LHCN-M2 (cell line): ENCODE measurements at places on chromosomes 3 and 15.

DNA sequence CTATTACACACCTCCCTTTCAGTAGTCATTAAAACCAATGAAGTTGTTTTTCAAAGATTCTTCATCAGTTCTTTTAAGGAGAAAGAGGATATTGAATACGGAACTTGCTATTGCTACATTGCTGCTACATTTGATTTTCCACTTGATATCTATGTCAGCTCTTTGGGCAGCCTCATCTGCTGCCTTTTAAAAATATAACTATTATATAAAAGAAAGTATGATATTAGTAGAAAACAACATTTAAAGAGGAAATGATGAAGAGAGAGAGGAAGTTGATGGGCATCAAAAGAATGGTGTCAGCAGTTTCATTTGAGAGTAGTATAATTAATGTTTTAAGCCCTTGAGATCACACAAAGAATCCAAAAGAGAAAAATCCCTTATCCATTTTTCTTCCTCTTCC lies 171.4 kb downstream of the NFKBIZ start:
- DNase-seq, result no peak

DNA sequence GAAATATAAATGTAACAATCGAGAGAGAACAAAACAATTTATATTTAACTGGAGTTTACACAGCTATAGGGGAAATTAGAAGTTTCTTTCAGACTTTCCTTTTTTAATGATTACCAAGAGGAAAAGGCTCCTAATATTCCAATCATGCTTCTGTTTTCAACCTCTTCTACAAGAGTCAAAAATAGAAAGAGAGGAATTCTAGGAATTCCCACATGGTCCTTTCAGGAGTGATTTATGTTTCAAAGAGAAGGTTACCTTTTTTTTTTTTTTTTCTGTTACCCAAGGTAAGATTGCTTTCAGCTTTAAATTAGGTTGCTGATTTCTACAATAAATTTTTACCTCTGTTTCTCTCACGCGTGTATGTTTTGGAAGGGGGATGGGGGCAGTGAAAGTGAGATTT lies 355.3 kb upstream of the DCBLD2 start:
- no peak for DNase-seq

DNA sequence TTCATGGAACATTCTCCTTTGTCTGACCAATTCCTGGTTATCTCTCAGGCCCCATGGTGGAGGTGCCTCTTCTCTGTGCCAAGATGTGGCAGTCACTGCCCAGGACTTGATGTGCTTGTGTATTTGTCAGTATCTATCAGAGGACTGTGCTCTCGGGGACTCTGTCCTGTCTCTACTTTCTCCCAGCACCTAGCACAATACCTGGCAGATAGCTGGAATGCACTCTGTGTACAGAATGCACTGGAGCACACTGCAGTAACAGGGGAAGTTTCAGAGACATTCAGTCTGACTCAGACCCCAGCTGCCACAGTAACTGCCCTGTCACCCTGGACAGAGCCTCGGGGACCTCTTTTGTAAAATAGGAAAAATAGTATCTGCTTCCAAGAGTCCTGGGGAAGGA lies 34.6 kb upstream of the SV2B start:
- no peak for DNase-seq

DNA sequence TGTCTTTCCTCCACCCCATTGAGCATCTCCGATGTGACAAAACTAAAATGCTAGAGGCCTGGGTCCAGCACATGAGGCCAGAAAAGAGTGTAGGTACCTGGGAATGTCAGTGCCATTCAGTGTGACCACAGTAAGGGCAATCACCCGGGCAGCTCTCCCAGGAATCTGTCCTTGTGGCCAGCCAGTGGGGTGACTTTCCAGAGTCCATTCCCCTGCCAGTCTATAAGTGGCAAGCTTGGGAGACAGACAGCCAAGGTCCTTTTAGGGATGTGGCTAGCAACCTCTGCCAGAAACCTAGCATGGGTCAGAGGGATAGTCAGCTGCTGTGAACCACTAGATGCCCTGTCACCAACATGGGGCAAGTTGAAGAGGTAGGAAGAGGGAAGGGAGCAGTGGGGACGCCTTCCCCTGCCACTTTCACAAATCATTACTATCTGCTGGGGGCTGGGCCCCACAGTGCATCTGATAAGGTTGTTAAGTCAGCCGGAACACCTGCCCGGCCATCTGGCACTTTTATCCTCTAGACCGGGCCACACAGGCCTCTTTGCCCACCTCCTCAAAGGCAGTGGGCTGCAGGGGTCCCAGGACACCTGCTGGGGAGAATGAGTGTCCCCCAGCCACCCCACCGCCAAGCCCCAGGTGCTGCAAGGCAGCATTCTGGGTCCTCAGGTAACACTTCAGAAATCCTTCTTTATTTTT lies 24.8 kb upstream of the DET1 start:
- no peak for DNase-seq

DNA sequence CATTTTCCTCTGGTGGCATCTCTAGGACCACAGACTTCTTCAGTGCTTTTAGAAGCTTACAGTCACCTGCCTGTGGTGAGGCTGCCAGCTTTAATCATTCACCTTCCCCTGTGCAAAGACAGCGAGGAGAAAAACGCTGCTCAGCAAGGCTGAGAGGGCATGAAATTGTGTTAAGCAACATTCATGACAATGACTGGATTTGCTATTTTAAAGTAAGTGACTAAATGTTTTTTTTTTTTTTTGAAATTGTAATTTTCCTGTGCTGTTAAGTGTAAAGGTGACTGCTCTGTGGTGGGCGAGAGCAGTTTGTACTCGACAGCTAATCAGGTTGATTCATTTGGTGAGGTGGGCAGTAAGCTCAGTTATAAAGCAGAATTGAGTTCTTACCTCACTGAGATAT lies 240.4 kb downstream of the NSUN3 start:
- DNase-seq, result no peak

DNA sequence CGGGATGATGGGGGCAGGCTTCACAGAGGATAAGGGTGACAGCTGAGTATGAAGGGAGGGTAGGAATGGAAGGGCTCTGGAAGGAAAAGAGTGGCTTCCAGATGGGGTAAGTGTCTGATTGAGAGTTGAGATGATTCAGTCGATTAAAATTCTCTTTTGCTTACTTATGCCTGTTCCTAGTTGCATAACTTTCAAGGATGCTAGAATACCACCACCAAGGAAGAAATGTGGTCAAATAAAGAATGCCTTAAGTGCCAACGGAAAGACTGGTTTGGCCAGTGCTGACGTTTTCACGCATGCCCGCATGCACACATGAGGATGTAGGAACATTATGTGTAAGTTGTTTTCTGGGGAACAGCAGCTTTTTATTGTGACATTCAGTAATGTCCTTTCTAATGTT lies 263.4 kb upstream of the WNT5A start:
- DNase-seq, result peak; percentile 96

GRCh38 chr3:51378065-51378464 lies 7.0 kb upstream of the MANF start:
- no peak for DNase-seq

GRCh38 chr3:129481766-129482332 lies 41.8 kb downstream of the IFT122 start:
- no peak for DNase-seq

GRCh38 chr15:39783244-39783820 lies 691 bp upstream of the FSIP1 start:
- DNase-seq, result no peak

- DNase-seq, result peak; percentile 16
Observed at GRCh38 chr3:48929358-48930035, 10.9 kb downstream of the ARIH2 start.

- DNase-seq, result no peak
Observed at GRCh38 chr3:110181226-110181625, 843.9 kb upstream of the DPPA4 start.

DNA sequence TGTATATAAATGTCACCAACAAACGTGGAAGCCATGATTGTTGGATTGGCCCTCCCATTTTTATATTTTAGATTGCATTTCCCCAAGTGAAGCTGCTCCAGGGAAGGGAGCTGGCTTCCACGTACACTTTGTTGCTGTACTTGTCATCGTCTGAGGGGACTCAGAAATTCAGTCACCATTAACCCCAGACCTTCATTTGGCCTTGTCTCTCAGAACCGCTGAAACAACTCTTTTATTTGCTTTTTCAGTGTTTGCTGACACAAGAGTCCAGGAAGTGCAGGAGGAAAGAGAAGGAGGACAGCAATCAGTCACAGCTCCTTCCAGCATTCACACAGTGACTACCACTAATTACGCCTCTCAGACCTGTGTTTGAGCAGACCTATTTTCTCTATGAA lies 276.5 kb downstream of the TBL1XR1 start:
- DNase-seq, result no peak

GRCh38 chr3:112136959-112137693 lies 4.1 kb upstream of the GCSAM start:
- peak; percentile 48 for DNase-seq

DNA sequence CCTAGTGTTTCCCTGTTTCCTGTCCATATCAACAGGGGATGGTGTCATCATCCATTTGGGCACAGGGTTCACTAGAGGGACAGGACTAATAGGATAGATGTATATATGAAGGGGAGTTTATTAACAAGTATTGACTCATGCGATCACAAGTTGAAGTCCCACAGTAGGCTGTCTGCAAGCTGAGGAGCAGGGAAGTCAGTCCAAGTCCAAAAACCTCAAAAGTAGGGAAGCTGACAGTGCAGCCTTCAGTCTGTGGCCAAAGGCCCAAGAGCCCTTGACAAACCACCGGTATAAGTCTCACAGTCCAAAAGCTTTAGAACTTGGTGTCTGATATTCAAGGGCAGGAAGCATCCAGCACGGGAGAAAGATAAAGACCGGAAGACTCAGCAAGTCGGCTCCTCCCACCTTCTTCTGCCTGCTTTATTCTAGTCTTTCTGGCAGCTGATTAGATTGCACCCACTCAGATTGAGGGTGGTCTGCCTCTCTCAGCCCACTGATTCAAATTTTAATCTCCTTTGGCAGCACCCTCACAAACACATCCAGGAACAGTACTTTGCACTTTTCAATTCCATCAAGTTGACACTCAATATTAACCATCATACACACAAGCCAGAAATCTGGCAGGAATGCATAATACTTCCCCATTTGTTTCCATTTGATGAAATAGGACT lies 43.4 kb downstream of the CD200 start:
- DNase-seq, result no peak

DNA sequence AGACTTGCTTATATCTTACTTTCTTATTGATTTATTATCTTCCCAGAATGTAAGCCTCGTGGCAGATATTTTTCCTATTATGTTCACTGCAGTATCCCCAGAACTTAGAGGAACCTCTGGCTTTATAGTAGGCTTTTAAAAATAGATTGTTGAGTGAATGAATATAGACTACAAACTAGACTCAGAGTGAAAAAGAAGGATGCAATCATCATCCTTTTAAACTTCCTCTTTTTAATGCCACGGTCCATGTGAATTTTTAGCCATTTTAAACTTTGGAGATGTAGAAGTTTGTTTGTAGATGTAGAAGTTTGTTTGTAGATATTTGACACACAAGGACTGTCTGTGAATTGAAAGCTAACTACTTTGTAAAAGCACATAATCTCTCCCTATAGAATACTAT lies 7.2 kb upstream of the P2RY12 start:
- no peak for DNase-seq

DNA sequence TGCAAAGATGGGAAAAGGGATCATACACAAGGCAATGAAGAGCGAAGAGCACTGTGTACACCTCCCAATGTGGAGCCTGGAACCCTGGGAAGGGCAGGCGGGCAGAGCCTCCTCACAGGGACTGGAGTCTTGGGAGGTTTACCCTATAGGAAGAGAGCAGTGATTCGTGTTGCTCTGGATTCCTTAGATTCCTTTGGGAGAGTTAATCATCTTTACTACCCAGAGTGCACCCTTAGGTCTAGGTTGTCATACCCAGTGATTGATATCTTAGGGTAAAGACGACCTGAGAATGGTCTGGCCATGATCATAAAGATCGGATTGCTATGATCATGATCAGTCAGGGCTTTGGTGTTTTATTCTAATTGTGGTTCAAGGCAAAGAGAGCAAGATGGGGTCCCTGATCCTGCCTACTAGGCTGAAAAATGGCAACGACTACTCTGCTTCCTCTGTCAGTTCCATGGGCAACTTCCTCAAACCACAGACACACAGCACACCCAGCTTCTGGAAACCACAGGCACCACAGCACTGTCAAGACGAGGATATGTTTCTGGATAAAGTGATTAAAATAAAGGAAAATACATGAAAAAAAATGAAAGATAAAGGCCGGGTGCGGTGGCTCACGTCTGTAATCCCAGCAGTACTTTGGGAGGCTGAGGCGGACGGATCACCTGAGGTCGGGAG lies 20.4 kb upstream of the MAP6D1 start:
- DNase-seq, result peak; percentile 21

- no peak for DNase-seq
Observed at GRCh38 chr3:180789774-180790173, 110.5 kb upstream of the CCDC39 start.

- DNase-seq, result no peak
Observed at GRCh38 chr15:94653071-94653470, 421.7 kb downstream of the MCTP2 start.

GRCh38 chr15:90598031-90598577 lies 68.4 kb downstream of the CRTC3 start:
- DNase-seq, result peak; percentile 53

DNA sequence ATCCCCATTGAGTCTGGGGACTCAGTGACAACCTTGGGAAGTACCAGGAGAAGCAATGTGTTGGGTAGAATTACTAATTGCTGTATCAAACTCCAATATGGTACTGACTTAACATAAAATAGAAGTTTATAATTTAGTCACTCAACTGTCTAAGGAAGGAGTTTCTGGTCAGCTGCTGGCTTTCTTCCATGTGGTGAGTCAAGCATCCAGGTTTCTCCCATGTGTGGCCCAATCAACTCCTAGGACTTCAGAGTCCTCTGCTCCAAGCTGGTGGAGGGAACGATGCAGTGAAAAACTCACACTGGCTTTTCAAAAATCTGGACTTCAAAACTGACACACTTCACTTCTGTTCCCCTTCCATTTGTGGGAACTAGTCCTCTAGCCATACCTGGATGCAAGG lies 25.2 kb downstream of the WNT5A start:
- peak; percentile 77 for DNase-seq

GRCh38 chr3:27449530-27450150 lies 34.5 kb downstream of the SLC4A7 start:
- DNase-seq, result no peak

- DNase-seq, result peak; percentile 43
Observed at GRCh38 chr3:32384938-32385337, 6.7 kb upstream of the CMTM7 start.

DNA sequence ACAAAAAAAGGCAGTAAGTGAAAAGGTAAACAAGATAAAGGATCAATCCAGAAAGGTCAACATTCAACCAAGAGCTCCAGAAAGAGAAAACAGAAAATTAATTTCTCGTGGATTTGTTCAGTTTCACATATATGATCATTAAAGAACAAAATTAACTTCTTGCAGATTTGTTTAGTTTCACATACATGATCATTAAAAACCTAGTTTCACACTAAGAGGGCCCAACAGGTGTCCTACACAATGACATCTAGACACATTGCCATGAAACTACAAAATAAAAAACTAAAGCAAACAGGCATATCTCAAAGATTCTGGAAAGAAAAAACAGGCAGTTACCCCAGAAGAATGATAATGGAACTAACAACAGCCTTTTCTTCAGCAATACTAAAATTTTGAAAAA lies 22.1 kb downstream of the PHC3 start:
- no peak for DNase-seq
